ENCODE measurements at places on chromosomes 3 and 15. TPM values are rescaled to one million over a fixed set of nuclear protein-coding genes. Genes with fewer than 3 reads are reported as not detected.

Gene MORC1
- not detected for total RNA-seq

Gene RARRES1
- total RNA-seq: 19.5 TPM

Gene GOLGA8S
- total RNA-seq: under 0.01 TPM

Gene DLL4
- total RNA-seq: not detected

Gene LRRIQ4
- 0.29 TPM for total RNA-seq

Gene C3orf85
- not detected for total RNA-seq

Gene SLC27A2
- total RNA-seq: not detected

Gene GCNT3
- total RNA-seq: 0.72 TPM

Gene LMAN1L
- total RNA-seq: under 0.01 TPM

Gene FAM107A
- not detected for total RNA-seq

Gene LTK
- total RNA-seq: not detected

Gene FRMD5
- 3.3 TPM for total RNA-seq

Gene CHRD
- 0.29 TPM for total RNA-seq

Gene CMTM8
- 1.4 TPM for total RNA-seq

All from osteoblast (primary cell).